Cardiac fibroblast (primary cell): ENCODE measurements at places on chromosomes 11 and 22.

DNA sequence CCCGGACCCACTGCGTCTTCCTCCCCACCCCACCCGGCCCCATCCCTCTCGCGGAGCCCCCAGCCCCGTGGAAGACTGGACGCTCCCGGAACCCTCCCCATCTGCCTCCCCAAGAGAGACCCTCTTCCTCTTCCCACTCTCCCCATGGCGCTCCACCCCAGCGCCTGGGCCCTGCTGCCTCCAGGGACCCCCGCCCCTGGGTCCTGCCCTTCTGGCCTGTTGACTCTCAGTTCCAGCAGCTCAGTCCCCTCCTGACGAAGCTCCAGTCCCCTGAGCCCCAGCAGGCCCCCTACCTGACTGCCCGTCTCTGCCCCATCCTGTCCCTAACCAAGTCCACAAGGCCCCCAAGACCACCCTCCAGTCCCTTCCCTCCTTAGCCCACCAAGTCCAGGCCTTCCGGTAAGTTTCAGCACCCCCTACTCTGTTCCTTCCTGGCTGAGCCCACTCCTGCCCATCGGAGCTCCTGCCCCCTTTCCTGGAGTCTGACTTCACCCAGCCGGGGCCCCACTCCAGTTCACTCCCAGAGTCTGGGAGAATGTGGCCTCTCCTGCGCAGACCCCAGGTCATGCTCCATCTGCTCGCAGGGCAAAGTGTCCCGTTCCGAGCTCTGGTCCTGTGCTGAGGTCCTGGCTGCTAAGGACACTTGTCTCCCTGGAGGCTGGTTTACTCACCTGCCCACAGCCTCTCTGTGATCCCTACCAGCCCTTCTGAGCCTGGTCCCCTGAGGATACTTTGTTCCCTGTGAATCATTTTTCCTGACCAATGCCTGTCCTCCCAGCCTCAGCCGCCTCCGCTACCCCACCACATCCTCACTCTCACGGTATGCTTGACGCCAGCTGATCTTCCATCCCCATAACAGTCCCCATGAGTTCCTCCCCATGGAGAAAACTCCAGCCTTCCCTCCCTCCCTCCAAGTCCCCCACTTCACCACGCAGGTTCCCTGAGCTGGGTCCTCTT, 722 bp downstream of the IFITM10 start:
- DNase-seq: peak; percentile 82

DNA sequence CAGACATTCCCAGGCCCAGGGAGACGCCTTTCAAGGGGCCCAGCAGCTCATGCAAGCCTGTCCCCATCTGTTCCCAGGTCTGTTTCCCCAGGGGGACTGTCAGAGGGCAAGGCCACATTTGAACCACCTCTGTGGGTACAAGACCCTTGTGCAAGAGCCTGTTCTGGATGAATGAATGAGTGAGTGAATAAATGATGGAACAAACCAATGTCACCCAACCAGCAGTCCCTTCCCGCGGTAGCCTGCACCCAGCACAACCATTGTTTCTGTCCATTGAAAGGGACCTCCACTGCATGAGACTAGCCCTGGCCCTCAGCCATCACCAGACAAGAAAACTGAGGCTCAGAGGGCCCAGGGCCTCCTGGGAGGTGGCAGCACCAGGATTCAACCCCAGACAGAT, 69.7 kb upstream of the TCF20 start:
- no peak for DNase-seq

- peak; percentile 84 for DNase-seq
Observed at GRCh38 chr11:94525546-94526324, 13.5 kb downstream of the C11orf97 start.

DNA sequence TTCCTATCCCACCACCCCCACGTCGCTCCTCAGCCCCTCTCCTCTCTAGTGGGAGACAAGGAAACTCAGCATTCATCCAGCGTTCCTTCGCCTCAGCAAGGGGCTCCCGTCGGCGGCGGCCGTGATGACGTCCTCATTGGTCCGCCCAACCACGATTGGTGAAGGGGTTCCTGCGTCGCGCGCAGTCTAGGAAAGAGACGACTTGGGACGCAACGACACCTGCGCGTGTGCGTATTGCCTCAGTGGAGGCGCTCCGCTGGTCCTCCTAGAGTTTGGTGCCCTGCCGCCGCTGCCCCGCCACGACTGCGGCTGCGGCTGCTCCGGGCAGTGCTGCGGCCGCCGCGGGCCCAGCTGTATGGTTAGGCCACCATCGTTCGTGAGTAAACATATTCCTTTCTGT, 56.6 kb downstream of the CCDC81 start:
- no peak for DNase-seq

DNA sequence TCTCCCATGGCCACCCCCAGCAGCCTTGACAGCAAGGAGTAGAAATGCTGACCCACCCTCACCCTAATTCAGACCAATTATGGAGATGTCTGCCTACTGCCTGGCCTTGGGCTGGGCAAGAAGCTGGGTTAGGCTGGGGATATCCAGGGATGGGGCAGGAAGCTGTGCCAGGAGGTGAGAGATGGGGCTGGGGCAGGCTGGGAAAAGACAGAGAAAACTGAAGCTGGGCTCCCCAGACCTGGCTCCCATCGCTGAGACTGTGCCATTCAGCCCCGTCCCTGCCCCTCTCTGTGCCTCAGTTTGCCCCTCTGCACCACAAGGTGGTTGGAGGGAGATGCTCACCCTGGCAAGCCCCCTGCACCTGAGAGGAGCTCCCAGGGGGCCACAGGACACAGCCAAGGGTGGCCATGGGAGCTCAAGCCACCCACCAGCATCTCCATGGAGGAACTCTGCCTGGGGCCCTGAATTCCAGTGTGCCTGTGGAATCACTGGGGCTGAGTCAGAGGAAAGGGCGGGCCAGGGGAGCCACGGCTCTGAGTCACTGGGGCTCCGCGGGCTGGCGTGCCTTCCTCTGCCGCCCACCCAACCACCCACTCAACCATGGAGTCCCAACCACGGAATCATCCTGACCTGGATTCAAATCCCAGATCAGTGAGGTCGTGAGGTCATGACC, 6.0 kb upstream of the CARD10 start:
- peak; percentile 74 for DNase-seq

DNA sequence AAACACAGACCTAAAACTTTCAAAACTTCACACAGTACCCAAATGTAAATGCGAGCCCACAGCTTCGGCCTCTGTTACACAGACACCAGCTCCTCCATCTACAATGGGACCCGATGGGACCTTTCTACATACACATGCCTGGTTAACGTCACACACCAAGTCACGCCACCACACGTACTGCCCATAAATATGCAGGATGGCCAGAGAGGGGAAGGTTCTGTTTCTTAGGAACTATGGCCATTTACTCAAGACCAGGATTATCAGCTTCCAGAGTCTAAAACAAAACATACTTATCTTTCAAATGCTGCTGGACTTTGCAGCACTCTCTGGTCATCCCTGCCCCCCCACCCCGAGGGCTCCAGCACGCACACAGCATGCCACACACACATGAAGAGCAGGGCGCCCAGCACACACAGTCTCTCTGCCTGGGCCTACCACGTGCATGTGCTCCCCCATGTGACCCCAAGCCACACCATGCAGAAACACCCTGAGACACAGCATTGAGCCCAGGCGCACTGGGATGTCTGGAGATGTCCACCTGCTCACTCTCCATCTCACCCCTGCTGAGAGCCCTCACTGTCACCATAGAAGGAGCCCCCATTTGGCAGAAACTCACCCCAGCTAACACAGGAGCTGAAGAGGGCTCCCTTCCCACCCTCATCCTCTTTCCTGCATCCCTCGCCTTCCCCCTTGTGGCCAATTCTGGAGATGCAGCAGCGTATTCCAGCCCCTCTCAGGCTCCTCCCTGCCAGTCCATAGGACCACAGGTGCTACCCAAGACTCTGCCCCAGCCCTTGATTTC, 61.8 kb downstream of the SLC22A12 start:
- DNase-seq: peak; percentile 79

- no peak for DNase-seq
Observed at GRCh38 chr11:99176430-99176829, 155.7 kb downstream of the CNTN5 start.

DNA sequence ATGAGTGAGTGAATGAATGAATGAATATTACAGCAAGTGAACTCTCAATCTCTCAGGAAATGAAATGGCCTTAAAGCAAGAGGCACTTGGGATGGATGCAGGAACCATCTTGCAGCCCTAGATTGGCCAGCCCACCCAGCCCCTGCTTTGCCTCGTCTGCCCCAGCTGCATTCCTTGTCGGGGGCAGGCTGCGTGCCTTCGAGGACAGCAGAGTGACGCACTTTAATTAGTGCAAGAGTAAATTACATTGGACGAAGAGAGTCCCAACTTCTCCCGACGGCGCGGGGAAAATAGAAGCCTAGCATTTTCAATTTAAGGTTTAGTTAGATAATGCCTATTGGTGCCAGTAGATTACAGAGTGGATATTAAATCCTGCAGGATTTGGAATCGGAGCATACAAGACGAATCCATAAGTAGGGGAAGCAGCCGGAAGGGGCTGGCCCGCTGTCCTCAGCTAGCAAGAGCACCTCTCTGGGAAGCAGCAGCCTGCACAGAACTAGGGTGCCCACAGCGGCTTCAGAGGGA, 33.8 kb downstream of the TRIM29 start:
- DNase-seq: no peak

DNA sequence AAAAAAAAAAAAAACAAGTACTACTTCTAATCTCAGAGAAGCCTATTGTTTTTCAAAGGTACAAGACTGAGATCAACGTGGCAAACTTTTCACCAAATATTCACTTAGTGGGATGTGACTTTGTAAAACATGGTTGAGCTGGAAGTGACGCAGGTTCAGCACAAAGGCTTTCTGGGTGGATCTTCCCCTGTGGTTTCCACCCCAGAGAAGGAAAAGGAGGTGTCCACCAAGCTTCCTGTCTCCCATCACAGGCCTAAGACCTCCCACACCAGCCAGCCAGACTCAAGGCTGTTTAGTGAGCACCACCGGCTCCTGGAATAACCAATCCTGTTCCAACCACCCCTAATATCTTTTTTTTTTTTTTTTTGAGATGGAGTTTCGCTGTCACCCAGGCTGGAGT, 5.7 kb downstream of the TMEM184B start:
- DNase-seq: peak; percentile 89

DNA sequence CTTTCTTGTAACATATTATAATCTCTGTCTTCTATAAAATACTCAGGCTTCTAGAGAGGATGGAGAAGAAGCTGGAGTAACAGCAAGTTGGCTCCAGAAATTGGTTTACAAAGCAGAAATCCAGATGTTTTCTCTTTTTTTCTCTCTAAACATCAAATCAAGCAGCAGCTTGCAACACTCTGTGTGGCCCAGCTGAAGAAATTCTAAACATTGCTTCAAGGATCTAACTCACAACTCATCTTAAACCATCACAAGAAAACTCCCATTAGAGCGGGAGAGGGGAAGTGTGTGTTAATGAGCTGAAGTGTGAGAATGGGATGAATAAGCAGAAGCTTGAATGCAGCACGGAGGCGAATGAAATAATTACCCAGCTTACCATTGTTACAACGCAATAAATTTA, 146.5 kb downstream of the OPCML start:
- DNase-seq: no peak

DNA sequence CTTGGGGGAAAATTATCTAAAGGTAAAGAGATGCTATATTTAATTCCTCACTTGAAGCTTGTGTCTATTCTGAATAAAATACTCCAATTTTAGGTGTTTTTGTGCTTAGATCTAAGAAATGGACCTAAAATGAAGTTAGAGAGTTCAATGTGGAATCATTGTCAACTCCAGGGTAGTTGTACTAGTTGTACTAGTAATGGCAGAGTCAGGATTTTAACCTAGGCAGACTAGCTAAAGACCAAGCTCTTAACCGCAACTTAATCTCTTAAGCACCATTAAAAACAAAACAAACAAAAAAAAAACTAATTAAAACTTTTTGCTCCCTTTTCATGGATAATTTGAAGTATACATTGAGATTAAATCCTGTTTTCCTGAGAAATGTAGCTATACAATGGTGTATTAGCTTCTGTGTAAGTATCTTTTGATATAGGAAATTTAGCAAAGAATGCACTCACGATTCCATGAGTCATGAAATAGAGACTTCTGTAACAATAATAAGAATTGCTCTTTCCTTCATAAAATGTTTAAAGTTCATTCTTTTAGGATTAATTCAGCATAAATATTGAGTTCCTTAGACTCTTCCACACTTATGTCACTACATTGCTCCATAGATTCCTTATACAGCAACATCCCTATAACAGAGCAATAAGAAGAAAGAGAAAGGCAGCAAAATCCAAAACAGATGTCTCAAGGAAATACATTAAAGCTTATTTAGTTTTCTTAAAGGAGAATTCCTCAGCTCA, 26.5 kb upstream of the SOX6 start:
- DNase-seq: no peak

GRCh38 chr11:43541993-43542392, 138.5 kb upstream of the HSD17B12 start:
- no peak for DNase-seq

DNA sequence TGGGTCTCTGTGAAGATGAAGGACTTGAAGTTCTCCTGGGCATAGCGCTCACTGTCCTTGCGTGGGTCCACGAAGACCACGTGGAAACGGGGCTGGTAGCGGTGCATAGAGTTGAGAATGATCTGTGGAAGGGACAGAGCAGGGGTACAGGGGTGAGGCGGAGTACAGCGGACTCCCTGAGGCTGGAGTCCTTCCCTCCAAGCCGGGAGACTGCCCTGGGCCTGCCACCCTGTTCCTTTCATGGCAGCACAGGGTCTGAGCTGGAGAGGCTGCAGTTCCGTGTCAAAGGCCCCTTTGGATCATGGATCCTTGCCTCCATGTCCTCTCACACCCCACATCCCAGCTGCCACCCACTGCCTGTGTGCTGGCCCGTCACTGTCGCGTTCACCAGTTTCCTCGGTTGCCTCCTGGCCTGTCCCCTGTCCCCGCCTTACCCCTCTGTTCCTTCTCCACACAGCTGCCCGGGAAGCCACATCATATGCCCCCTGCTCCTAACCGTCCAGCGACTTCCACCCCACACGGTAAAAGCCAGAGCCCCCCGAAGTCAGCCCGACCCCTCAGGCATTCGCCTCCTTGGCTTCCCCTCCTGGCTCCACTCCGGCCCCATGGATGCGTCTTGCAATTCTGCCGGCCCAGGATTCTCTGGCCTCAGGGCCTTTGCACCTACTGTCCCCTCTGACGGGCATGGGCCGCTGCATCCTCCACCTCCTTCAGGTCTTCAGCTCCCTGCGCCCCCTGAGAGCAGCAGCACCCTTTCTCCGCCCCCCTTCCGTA, 3.4 kb upstream of the NUDT8 start:
- no peak for DNase-seq

GRCh38 chr11:78943841-78944240, 369.2 kb upstream of the NARS2 start:
- DNase-seq: no peak

DNA sequence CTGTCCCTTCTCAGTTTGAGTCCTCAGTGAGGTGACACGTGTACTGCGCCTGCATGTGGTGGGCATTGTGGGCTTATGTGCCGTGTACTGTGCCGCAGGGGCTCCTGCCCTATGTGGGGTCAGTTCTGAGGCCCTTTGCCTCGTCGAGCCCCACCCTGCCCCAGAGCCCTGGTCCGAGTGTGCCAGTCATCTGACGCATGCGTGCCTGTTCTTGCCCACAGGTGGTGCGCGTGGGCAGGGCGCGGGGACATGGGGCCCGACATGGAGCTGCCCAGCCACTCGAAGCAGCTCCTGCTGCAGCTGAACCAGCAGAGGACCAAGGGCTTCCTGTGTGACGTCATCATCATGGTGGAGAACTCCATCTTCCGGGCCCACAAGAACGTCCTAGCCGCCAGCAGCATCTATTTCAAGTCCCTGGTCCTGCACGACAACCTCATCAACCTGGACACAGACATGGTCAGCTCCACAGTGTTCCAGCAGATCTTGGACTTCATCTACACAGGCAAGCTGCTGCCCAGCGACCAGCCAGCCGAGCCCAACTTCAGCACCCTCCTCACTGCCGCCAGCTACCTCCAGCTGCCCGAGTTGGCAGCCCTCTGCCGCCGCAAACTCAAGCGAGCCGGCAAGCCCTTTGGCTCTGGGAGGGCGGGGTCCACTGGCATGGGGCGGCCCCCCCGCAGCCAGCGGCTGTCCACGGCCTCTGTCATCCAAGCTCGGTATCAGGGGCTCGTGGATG, 22.3 kb upstream of the TMEM191C start:
- no peak for DNase-seq
